Pancreas (tissue), 10 donors: ENCODE measurements at places on chromosomes 12 and 14. TPM values are rescaled to one million over a fixed set of nuclear protein-coding genes. Genes with fewer than 3 reads are reported as not detected.

Gene TBX5
- not detected for polyA plus RNA-seq

Gene CPNE6
- polyA plus RNA-seq: 0.07 TPM

Gene HOXC11
- polyA plus RNA-seq: not detected

Gene TEX52
- not detected for polyA plus RNA-seq

Gene ANP32D
- polyA plus RNA-seq: not detected

Gene SCFD1
- 67.3 TPM for polyA plus RNA-seq

Gene ACSS3
- polyA plus RNA-seq: 2.1 TPM

Gene SMIM41
- polyA plus RNA-seq: 0.19 TPM

Gene B4GALNT1
- 0.61 TPM for polyA plus RNA-seq

Gene EML5
- polyA plus RNA-seq: 0.65 TPM

Gene RDH16
- polyA plus RNA-seq: 0.77 TPM

Gene SYCP3
- 0.30 TPM for polyA plus RNA-seq

Gene OR4E2
- polyA plus RNA-seq: not detected

Gene KRT75
- polyA plus RNA-seq: not detected

Gene EIF2S3B
- 0.26 TPM for polyA plus RNA-seq

Gene TSHR
- 0.30 TPM for polyA plus RNA-seq

Gene FOXG1
- not detected for polyA plus RNA-seq

Gene BCL2L14
- 2.0 TPM for polyA plus RNA-seq

Gene PLEKHG7
- polyA plus RNA-seq: 0.42 TPM

Gene PRPF39
- 36.8 TPM for polyA plus RNA-seq

Gene ARHGAP9
- polyA plus RNA-seq: 6.2 TPM

Gene CAPZA3
- polyA plus RNA-seq: 1.2 TPM

Gene NTN4
- polyA plus RNA-seq: 15.5 TPM

Gene TEX22
- 0.40 TPM for polyA plus RNA-seq

Gene SIX6
- not detected for polyA plus RNA-seq

Gene CLEC4D
- not detected for polyA plus RNA-seq

Gene SYNDIG1L
- 0.23 TPM for polyA plus RNA-seq

Gene C12orf42
- polyA plus RNA-seq: not detected

Gene NRXN3
- 0.53 TPM for polyA plus RNA-seq

Gene DNAI7
- 1.1 TPM for polyA plus RNA-seq

Gene KLRF1
- polyA plus RNA-seq: 0.84 TPM

Gene SERPINA9
- polyA plus RNA-seq: not detected

Gene PLD4
- 0.52 TPM for polyA plus RNA-seq

Gene SLC4A8
- 5.5 TPM for polyA plus RNA-seq

Gene PPFIA2
- 0.46 TPM for polyA plus RNA-seq

Gene GLI1
- 0.19 TPM for polyA plus RNA-seq

Gene SARNP
- polyA plus RNA-seq: 34.1 TPM

Gene LTB4R
- 15.5 TPM for polyA plus RNA-seq

Gene SCNN1A
- polyA plus RNA-seq: 87.8 TPM

Gene KRT6B
- polyA plus RNA-seq: not detected

Gene NOP9
- polyA plus RNA-seq: 6.2 TPM

Gene CCDC177
- polyA plus RNA-seq: not detected

Gene PPHLN1
- 14.0 TPM for polyA plus RNA-seq

Gene LRCOL1
- polyA plus RNA-seq: 0.21 TPM

Gene FOXA1
- 0.12 TPM for polyA plus RNA-seq

Gene PCED1B
- 1.8 TPM for polyA plus RNA-seq

Gene CDH24
- polyA plus RNA-seq: 11.8 TPM

Gene VASH1
- 7.5 TPM for polyA plus RNA-seq

Gene GPR84
- polyA plus RNA-seq: 0.27 TPM

Gene LYZ
- 10.1 TPM for polyA plus RNA-seq

Gene PTCSC3
- polyA plus RNA-seq: not detected

Gene GZMB
- not detected for polyA plus RNA-seq

Gene MRPL42
- polyA plus RNA-seq: 23.8 TPM

Gene GALNT9
- polyA plus RNA-seq: 0.46 TPM

Gene LUM
- polyA plus RNA-seq: 22.4 TPM

Gene KRT2
- not detected for polyA plus RNA-seq

Gene TMEM119
- 2.0 TPM for polyA plus RNA-seq

Gene KRT77
- polyA plus RNA-seq: not detected
